ENCODE measurements at places on chromosomes 13 and 19.

GRCh38 chr13:29323954-29324353, 271.5 kb downstream of the SLC7A1 start:
- DNase-seq = no peak

DNA sequence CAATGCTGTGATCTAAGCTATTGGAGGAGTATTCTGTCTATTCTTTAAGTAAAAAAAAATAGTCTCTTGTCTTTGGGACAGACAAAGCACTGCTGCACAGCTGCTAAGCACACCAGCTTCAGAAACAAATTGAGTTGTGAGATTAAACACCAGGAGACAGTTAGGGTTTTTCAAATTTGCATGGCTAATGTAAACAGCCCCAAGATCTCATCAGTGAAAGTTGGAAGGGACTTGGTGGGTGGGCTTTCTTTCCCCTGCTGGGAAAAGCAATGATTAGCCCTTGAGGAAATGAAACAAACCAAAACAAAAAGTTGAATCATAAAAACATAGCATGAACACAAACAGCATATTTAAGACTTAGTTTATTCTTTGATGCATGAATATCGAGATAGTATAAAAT, 143.6 kb upstream of the SLITRK1 start:
- DNase-seq = no peak

DNA sequence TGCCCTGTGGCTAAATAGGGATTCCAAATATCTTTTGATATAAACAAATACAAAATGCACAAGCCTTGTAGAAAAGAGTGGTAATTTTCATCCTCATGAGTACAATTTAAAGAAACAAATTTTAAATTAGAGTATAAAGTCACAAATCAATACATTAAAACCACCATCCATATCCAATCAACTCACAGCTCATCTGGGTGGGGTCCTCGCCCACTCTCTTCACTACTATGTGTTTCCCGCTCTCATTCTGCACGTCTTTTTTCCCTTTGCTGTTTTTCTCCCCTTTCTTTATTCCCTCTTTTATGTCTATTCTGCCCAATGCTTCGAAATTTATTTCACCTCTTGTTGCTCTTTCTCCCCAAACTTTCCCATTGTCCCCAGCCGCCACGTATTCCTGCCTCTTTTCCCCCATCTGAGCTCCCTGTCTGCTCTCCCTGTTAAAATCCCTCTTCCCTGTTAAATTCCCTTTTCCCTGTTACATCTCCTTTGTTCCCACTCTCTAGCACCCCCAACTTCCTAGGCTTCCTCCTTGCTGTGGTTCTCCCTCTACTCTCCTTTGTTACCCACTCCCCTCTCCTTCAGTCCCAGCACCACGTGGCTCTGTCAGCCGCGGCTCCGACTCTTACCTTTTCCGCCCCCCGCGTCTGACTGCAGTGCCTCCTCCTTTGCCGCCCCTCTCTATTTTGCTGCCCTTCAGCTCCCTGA, 1.3 kb downstream of the ZNF616 start:
- no peak for DNase-seq

- DNase-seq = no peak
These were observed 14.6 kb downstream of the JOSD2 start for GRCh38 chr19:50496189-50497021.

- DNase-seq = peak; percentile 77
These were observed 26.5 kb downstream of the MYCBP2 start for GRCh38 chr13:77300176-77301037.
